ENCODE measurements at places on chromosomes 7 and 10. TPM values are rescaled to one million over a fixed set of nuclear protein-coding genes. Genes with fewer than 3 reads are reported as not detected.

DNA sequence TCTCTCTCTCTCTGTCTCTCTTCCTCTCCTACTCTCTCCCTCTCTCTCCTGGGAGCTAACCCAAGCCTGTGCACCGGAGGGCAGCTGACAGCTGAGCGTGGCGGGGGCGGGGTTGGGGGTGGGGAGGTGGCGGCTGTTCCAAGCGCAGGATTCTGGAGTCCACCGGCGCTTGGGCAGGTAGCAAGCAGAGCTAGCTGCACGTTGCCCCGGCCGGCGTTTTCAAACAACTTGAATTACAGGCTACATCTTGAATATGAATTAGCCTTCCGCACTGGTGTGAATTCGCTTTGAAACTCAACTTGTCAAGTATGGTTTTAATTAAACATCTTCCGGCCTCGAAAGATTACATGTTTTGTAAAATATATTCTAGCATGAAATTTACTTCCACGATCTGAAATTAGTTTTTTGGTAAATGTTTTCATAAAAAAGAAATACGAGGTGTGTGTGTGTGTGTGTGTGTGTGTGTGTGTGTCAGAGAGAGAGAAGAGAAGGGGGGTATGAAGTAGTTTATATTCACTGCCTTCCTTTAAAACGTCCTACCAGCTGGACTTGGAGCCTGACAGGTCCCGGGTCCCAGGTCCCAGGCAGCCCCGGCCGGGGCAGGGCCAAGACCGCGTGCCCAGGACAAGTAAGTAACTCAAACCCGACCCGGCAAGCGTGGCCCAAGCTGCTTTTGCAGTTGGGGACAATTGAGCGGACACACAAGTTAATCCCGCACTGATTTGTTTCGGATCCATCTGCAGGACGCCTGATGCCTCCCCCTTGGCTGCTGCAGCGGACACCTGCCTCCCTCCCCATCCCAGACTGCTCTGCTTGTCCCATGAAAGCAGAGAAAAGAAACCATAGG is 9.0 kb upstream of the DLX6 start:
- no peak for DNase-seq

- no peak for DNase-seq
Observed at GRCh38 chr10:113389969-113390368, 162.9 kb upstream of the HABP2 start.

- no peak for DNase-seq
Observed at GRCh38 chr7:123987445-123987844, 45.4 kb downstream of the TMEM229A start.

DNA sequence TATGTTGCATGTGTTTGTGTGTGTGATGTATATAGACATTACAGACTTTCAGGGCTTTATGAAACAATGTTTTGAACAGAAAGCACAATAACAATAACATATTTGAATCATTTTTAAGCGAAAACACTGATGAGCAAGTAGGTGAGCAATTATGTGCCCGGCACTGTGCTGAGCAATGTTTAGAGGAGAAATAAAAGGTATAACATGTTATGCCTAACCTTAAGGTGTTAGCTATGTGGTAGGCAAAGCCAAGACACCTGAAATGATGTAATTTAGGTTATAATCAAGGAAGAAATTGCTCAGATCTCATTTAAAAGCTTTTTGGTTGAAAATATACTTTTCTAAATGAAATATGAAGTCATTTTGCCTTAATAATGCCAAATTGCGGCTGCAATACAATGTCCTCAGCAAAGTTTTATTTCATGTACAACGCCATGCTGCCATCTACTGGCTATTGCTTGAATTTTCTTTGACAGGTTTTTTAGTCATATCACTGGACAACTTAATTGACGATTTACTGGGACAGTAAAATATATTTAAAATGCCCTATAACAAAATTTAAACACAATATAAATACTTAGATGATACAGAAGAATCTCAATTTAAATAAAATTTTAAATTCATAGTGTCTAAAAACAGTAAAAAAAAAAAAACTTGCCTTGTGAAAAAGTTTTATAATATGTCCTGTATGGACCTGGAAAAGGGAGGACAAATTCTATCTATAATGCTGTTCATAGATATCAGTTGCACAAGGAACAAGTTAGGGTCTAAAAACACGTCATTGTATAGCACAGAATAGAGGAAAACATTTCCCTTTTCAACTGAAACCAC is 131.1 kb upstream of the CDK1 start:
- no peak for DNase-seq

DNA sequence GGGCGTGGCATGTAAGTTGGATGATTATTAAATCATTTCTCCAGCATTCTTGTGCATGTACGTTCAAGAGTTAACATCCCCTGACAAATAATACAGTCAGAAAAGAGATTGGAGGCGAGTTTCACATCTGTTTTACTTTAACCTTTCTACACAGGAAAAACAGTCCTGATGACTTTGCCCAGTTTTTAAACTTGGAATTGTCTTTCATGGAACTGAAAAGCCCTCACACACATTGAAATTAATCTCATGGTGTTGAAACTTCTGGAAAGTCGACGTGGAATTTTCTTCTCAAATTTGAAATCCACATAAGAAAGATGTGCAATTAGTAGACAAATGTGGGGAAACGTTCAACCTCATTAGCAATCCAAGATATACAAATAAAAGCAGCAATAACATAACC is 31.2 kb upstream of the ZNF438 start:
- no peak for DNase-seq

DNA sequence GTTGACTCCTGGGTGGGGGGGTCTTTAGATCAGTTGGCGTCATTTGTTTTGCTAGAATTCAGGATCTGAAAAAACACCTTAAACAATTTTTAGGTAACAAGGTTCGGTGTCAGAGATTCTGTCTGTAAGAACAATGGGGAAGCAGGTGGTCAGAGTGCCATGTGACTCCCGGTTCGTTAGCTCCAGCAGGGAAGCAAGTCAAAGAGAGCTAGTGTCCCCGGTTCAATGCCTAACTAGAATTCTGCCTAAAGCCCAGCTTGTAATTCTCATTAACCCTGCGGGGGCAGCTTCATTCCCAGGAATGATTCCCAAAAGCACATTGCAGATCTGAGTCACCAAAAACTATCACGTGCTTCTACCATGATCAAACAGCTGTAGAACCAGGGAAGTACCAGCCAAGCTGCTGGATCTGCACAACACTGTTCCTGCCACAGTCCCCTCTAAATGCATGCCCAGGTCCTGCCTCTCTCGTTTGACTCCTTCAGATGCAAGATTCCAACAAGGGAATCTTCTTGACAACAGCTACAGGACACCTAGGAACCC is 664.3 kb upstream of the CELF2 start:
- DNase-seq, result no peak

DNA sequence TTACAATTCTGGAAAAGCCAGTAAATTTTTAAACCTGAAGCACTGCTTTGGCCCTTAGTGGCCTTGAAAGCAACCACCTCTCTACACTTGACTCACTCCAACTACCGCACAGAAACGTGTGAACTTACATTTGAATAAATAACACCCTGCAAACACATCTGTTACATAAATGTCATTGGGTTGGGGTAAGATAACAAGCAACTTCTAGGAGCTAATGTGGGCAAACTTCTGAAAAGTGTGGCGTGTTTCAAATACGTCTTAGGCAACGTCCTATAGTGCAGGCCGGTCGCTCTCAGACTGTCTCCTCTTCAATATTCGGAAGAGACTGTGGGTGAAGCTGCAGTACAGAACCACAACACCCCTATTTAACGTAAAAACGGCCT is 474 bp downstream of the ORC5 start:
- DNase-seq, result no peak

- DNase-seq, result no peak
Observed at GRCh38 chr7:29613100-29613499, 49.5 kb downstream of the PRR15 start.

- DNase-seq, result no peak
Observed at GRCh38 chr10:73900064-73900463, 10.9 kb upstream of the PLAU start.

GRCh38 chr7:123916240-123916724 is 8.8 kb upstream of the SPAM1 start:
- DNase-seq, result peak; percentile 25

- DNase-seq, result no peak
Observed at GRCh38 chr7:141342621-141343408, 208.4 kb upstream of the AGK start.

GRCh38 chr7:155401884-155402283 is 56.0 kb upstream of the EN2 start:
- no peak for DNase-seq

GRCh38 chr10:13414855-13415254 is 66.8 kb upstream of the SEPHS1 start:
- DNase-seq, result no peak

- DNase-seq, result no peak
Observed at GRCh38 chr10:104925232-104925851, 284.3 kb downstream of the SORCS3 start.

DNA sequence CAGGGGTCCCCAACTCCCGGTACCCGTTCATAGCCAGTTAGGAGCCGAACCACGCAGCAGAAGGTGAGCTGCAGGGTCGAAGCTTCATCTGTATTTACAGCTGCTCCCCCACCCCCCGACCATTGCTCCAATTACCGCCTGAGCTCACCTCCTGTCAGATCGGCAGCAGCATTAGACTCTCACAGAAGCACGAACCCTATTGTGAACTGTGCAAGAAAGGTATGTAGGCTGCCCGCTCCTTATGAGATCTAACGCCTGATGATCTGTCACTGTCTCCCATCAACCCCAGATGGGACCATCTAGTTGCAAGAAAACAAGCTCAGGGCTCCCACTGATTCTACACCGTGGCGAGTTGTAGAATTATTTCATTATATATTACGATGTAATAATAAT is 14.6 kb upstream of the AZGP1 start:
- no peak for DNase-seq

GRCh38 chr7:75756206-75756990 is 15.6 kb downstream of the CCL26 start:
- no peak for DNase-seq

- DNase-seq, result no peak
Observed at GRCh38 chr10:50397312-50398140, 146.2 kb upstream of the ASAH2 start.

DNA sequence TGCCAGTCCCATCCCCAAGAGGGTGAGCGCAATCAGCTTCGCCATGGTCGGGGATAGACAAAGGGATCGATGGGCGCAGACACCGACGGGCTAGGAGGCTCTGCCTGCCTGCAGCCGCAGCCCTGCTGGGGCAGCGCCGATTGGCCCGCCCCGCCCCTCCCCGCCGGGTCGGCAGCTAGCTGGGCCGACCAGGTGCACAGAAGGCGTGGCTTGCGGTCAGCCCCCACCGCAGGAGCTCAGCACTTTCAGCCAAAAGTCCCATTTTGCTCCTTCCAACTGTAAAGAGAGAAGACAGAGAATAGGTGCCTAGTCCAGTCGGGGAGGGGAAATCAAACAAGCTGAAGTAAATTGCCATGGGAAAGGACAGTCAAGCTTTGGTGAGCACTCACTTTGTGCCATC is at the start of gene PON1:
TSS of gene PON1 (minus strand) at position 102 of the 400 bp plus-strand sequence. CDS start at position 45, 57 bp downstream.
- no peak for DNase-seq

DNA sequence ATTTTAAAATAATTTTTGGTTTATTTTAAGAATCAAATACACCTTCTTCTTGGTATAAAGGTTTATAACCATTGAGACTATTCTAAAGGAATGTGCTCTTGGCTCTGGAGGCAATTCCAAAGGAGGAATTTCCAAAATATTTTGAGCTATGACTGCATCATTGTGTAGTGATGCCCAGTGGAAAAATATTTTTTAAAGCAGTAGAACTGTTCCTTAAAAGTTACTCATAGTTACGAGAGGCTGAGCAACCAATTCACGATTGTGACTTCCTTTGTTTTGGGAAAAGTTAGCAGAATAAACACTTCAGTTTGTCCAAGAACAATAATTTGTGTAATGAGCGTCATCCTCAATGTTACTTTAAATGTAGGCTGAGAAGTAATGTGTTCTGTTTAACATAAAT is 233.6 kb downstream of the BAMBI start:
- no peak for DNase-seq

DNA sequence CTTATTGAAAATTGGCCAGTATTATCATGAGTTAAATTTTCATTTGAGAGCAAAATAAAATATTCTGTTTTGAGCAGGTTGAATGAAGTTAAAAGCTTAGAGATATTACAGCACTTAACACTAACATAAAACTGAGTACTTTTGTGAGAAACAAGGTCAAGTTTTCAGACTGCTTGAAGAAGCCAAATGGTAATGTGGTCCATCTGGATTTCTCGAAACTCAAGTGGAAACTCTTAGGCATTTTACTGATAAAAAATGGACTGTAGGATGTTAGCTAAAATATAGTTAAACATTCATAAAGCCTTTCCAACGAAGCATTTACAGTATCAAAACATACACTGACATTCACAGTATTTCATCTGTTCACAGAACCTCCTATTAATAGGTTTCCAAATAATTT is 528.1 kb upstream of the SEMA3D start:
- DNase-seq, result no peak

GRCh38 chr10:80855348-80855971 is 317.8 kb downstream of the SH2D4B start:
- no peak for DNase-seq

ZNF117 gene
- total RNA-seq, result 6.4 TPM

ZNF212 gene
- total RNA-seq, result 8.7 TPM

OR2A12 gene
- not detected for total RNA-seq

NAT16 gene
- total RNA-seq, result not detected

VAX1 gene
- total RNA-seq, result not detected

EEF1AKMT2 gene
- 13.5 TPM for total RNA-seq

SLC16A9 gene
- 10.4 TPM for total RNA-seq

PRXL2A gene
- total RNA-seq, result 72.4 TPM

OR2A1 gene
- total RNA-seq, result not detected
